Stimulated activated CD8-positive, alpha-beta memory T cell treated with anti-CD3 and anti-CD28 coated beads, Interleukin-12 subunit alpha, Interleukin-12 subunit beta, amount 100 ng/mL, for 4 hours (primary cell): ENCODE measurements at places on chromosomes 7 and 10.

GRCh38 chr7:148527717-148528168 lies 62.8 kb upstream of the C7orf33 start:
- DNase-seq, result peak; percentile 44

- no peak for DNase-seq
Measured at GRCh38 chr7:74505471-74506324, 52.0 kb downstream of the GTF2IRD1 start.

DNA sequence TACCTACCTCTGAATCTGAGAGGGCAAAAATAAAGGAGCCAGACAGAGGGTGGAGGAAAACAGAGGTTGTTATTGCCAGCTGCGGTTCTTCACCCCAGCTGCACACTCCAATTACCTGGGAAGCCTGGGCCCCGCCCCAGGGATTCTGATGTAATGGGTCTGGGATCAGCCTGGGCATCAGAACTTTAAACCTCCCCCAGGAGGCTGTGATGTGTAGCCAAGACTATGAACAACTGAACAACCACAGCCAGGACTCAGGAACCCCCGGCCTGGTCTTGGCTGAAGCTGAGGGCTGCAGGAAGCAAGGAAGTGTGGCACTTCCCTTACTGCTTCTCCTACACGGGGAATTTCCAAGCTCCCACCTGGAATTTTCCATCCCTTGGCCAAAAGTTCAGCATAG lies 89.3 kb downstream of the HIP1 start:
- DNase-seq, result no peak

GRCh38 chr7:54798530-54798929 lies 39.5 kb upstream of the SEC61G start:
- no peak for DNase-seq

DNA sequence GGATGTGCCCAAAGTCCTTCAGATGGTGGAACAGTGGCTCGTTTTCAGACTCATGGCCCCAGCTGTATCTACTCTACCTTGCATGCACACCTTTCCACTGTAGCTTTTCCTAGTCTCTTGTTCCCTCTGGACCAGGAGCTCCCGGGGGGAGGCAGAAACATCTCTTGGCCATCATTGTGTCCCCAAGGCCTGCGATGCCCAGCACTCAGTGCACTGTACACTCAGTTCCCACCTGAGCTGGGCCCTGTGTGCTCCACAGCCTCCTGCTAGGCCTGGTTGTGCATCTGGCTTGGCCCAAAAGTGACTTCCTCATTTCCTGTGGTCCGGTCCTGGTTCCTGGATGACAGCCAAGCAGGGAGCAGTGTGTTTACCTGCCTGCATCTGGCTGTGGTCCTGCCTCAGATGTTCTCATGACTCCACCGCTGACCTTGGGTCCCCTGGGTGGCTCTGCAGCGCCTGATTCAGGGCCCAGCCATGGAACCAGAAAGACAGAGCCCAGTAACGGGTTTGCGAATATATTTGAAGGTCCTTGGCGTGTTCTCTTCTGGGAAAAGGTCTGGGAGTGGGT lies 9.9 kb upstream of the DOCK1 start:
- DNase-seq, result no peak

- no peak for DNase-seq
Measured at GRCh38 chr10:29344073-29344820, 55.4 kb downstream of the LYZL1 start.

DNA sequence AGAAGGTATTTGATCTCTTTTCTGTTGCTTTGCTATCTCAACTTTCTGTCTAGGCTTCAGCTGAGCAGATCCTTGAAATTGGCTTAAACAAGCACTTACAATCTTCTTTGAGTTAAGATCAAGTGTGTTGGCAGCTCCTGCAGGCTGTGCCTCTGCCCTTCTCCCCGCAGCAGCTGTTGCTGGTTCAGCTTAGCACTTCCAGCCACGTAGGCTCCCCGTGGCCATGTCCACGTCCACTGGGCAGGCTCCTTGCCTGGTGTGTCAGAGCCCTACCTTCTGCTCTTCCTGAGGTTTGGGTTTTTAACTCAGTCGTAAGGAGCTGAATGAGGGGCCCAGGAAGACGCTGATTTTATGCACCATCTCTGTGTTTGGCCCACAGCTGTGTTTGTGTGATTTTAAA lies 47.2 kb downstream of the CAMK1D start:
- no peak for DNase-seq

GRCh38 chr7:104328970-104329825 lies 795 bp downstream of the LHFPL3 start:
- no peak for DNase-seq

DNA sequence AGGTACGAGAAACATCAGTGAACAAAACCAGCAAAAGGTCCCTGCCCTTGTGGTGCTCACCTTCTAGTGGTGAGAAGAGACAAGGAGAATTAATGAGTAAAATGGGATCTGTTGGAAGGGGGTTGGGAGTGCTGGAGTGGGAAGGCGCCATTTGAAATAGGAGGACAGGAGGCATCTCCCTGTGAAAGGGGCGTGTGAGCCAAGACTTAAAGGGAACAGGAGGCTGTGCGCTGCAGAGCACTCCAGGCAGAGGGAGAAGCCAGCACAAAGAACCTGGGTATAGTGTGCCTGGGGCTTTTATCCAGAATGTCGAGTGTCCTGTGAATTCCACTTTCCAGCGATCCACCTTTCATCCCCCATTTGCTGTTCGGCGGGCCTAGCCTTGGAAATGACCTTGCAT lies 497.9 kb upstream of the GALNT17 start:
- DNase-seq, result no peak

- no peak for DNase-seq
Measured at GRCh38 chr7:75989500-75990388, 4.7 kb downstream of the TMEM120A start.

GRCh38 chr10:125093199-125093973 lies 67.0 kb downstream of the CTBP2 start:
- DNase-seq, result no peak

DNA sequence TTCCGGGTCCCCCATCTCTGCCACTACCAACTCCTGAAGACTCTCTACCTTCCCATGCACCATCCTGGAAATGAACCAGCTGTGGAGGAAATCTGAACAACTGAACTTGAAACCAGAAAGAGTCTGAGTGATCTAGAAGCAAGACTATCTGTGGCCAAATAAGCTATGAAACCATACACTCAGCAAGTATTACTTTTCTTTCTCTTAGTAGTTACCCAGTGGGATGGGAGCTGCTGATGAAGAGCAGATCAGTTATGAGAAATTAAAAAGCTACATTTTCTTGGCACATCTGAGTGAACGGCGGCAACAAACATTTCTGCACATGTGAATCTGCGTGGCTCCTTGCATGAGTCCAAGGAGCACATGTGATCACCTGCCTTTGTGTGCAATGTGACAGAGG lies 31.6 kb upstream of the AGK start:
- no peak for DNase-seq

DNA sequence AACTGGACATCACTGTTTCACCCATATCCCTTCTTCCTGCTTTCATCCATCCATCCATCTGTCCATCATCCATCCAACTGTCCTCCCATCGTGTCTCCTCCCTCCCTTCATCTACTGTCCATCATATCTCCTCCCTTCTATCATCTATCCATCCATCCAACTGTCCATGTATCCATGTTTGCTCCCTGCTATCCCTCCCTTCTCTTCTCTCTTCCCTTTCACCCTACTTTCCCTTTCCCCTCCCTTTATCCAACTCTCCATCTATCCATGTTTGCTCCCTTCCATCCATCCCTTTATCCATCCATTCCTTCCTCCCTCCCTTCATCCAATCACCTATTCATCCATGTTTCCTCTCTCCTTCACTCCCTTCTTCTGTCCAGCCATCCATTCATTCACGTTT lies 92.6 kb upstream of the CTBP2 start:
- DNase-seq, result no peak

DNA sequence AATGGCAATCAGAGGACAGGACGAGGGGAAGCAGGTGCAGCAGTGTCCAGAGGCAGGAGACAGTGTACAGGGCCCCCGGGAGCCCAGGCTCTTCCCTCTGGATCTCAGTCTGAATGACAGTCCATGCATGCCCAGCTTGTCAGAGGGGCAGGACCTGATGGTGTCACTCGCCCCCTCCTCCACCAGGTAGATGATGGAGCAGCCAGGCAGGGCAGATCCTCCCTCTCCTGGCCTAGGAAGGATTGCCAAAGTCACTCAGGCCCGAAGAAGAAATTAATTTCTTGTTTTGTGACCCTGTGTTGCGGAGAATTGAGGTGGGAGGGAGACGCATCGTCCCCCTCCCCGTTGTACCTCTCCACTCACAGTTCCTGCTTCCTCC lies 4.0 kb downstream of the VSTM4 start:
- DNase-seq, result no peak

DNA sequence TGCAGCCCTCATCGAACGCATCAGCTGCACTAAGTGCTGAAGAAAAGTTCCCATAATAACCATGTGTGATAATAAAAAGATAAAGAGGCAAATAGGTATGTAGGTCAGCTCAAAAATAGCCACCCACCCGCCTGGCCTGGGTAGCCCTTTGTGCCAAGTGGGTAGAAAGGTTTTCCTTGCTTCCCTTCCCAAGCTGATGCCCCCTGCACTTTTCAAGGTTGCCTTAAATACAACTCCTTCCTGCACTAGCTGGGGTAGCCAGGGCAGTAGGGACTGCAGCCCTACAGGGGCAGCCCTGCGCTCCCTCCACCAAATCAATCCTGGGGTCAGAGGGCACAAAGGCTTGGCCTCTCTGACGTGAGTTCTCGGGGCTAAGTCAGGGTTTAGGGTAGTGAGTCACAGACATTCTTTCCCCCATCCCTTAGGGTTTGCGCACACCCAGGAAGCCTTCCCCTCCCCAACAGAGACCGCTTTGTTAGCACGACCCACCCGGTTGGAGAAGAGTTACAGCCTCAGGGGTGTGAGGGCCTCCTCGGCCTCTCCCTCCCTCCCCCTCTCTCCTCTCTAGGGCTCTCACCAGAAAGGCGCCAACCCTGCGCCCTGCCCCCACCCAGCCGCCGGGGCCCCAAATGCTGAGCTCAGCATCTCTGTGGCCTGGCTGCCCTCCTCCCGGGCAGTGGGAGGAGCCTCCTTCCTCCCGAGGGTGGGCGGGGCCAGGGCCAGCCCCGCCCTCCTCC lies 13.3 kb upstream of the DDIT4 start:
- DNase-seq, result peak; percentile 69

DNA sequence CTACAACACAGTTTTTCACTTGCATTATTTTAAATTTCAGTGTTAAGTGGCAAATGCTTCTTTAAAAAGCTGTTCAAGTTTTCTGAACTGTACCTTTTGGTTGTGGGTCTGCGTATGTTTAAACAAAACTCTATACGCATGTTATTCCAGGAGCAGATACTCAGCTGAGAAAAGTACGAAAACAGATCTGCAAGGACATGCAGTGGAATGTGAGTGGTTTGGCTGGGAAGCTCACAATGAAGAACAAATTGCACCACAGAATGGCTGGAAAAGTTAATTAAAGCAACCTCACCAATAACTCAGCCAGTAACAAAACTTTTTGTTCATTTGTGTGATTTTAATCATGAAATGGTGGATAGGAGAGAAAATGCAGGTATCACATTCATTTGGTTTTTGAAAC lies 17.6 kb downstream of the GLI3 start:
- DNase-seq, result no peak

DNA sequence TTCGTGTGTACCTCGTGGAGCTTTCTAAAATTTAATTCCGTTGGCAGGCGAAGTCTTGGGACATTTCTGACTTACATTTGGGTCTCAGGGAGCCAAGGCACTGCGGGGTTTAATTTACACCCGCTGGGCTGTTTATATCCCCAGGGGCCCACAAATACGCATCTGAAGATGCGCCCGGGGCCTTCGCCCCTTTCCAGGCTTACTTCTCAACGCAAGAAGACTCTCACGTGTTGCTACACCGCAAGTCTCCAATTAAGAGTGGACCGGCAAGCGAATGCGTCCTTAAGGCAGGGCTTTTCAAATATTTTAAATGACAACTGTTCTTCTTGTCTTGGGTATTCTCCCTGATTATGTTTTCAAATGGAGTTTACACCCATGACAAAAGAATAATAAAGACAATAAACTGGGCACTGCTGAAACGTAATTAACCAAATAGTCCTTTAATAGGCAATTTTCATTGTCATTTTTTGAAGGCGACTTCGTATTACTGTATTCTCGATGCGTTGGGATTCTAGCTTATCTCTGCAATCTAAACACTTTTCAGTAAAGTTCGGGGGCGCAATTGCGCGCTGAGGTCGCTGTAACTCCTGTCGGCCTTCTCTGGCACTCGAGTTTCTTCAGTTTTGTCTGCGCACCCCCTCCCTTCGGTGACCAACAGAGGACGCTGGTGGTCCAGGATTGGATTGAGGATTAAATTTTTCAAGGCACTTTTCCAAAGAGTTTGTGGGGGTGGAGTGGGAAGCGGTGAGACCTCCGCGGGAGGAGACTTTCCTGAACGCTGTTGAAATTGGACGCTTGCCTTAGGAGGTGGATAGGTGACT lies 837 bp upstream of the IGFBP3 start:
- DNase-seq, result no peak

DNA sequence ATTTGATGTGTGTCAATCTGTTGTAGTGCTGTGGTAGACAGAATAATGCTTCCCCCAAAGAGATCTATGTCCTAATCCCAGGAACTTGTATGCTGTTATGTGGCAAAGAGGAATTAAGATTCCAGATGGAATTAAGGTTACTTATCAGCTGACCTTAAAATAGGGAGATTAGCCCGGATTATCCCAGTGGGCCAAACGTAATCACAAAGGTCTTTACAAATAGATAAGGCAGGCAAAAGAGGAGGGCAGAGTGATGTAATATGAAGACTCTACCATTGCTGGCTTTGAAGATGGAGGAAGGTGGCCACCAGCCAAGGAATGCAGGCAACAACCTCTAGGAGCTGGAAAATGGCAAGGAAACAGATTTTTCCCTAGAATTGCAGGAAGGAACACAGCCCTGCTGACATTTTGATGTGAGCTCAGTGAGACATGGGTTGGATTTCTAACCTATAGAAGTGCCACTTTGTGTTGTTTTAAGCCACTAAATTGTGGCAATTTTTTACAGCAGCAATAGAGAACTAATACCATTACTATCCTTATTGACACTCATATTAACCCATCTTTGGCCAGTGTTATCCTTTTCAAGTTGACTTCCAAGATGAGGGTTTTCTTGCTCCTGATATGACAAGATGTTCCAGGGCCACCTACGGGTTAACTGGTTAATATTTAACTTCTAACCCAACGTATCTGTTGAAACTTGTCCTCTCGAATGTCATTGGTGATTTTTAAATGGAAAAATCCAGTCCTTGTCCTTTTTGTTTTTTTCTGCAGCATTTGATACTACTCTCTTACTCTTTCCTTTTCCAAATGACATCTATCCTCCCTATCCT lies 29.3 kb downstream of the CYCS start:
- no peak for DNase-seq

GRCh38 chr7:16776053-16776452 lies 22.5 kb downstream of the TSPAN13 start:
- DNase-seq, result no peak

- no peak for DNase-seq
Measured at GRCh38 chr7:3294432-3295100, 6.5 kb upstream of the SDK1 start.

- DNase-seq, result no peak
Measured at GRCh38 chr7:55179931-55180682, 161.3 kb downstream of the EGFR start.

GRCh38 chr10:131478377-131478989 lies 167.0 kb upstream of the TCERG1L start:
- no peak for DNase-seq

- no peak for DNase-seq
Measured at GRCh38 chr10:29144126-29144525, 144.7 kb upstream of the LYZL1 start.

- no peak for DNase-seq
Measured at GRCh38 chr10:2284071-2284470, 546.7 kb upstream of the ADARB2 start.

GRCh38 chr7:30446266-30446665 lies 32.3 kb downstream of the NOD1 start:
- no peak for DNase-seq

- no peak for DNase-seq
Measured at GRCh38 chr7:31299336-31299735, 41.2 kb downstream of the NEUROD6 start.
